Activated CD4-positive, alpha-beta T cell treated with anti-CD3 and anti-CD28 coated beads for 36 hours (primary cell): ENCODE measurements at places on chromosomes 16 and 17. TPM values are rescaled to one million over a fixed set of nuclear protein-coding genes. Genes with fewer than 3 reads are reported as not detected.
A peak's percentile ranks its signal among the peaks of the same experiment; 100 is the strongest.

MPP3 gene
- total RNA-seq, result 0.41 TPM

GRCh38 chr17:31535581-31535981 is 144.1 kb downstream of the RAB11FIP4 start:
- peaks cover 11% of the 10 kb centered on the region for H3K36me3 ChIP-seq
- no peak overlapping the region for H3K27ac ChIP-seq
- no peaks in the 10 kb centered on the region for H3K27me3 ChIP-seq
- no peak overlapping the region for H3K4me3 ChIP-seq
- DNase-seq, result peak; percentile 74

GRCh38 chr17:69192754-69193153 is 35.9 kb downstream of the ABCA10 start:
- no peak overlapping the region for H3K4me3 ChIP-seq
- H3K4me1 ChIP-seq, result no peaks in the 10 kb centered on the region
- DNase-seq, result no peak
- H3K27me3 ChIP-seq, result no peaks in the 10 kb centered on the region
- no peak overlapping the region for H3K27ac ChIP-seq

GRCh38 chr17:78258323-78259191 is 27.1 kb downstream of the TMEM235 start:
- peak overlapping the region; percentile 83 for H3K27ac ChIP-seq
- H3K36me3 ChIP-seq, result no peaks in the 10 kb centered on the region
- no peaks in the 10 kb centered on the region for H3K27me3 ChIP-seq
- DNase-seq, result peak; percentile 90
- H3K4me1 ChIP-seq, result peaks cover 60% of the 10 kb centered on the region

DNA sequence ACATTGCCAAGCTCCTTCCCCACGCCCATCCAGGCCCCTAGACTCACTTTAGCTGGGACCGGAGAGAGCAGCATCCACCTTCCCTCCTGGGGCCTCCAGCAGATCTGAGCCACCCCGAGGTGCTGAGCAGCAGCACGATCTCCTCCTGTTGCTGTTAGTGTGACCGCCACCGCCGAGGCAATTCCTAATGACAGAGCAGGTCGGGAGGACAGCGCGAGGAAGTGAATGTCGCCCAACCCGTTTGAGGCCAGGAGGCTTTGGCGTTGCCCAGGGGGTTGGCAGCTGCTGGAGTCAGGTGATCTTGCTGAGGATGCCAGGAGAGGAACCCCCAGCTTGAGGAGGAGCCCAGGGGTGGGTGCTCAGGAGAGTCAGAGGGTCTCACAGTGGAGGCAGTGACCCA is at the start of gene RNF222:
Gene RNF222, minus strand, starts transcription at position 192 of the 400 bp plus-strand sequence. CDS start 4,366 bp downstream, outside the sequence.
- DNase-seq, result no peak
- H3K4me1 ChIP-seq, result peaks cover 9% of the 10 kb centered on the region
- no peak within 1 kb of the TSS for H3K27ac ChIP-seq
- peaks cover 18% of the 10 kb centered on the region for H3K27me3 ChIP-seq
- no peak within 1 kb of the TSS for H3K4me3 ChIP-seq

- no peak overlapping the region for H3K27ac ChIP-seq
- no peaks in the 10 kb centered on the region for H3K27me3 ChIP-seq
- H3K36me3 ChIP-seq, result no peaks in the 10 kb centered on the region
- no peak overlapping the region for H3K4me3 ChIP-seq
- no peaks in the 10 kb centered on the region for H3K4me1 ChIP-seq
These were observed 58.1 kb downstream of the ZFHX3 start for GRCh38 chr16:72989579-72990551.

MYH3 gene
- 3.3 TPM for total RNA-seq

DNA sequence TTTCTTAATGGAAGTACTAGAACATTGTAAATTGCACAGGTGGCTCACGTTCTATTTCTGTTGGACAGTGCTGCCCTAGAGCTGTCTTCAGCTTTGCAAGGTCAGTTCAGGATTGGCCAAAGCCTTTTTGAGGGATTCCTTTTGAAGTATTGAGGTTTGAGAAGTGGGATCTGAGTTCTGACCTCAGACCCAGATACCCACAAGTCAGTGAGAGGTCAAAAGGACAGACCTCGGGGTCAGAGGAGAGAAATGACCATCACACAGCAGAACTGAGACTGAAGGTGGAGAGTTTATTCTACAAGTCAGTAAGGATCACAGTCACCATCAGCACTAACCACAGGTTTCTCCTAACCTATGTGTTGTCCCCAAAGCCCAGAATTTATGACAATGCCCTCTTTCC is 1.7 kb downstream of the ACSM5 start:
- no peaks in the 10 kb centered on the region for H3K36me3 ChIP-seq
- no peaks in the 10 kb centered on the region for H3K4me1 ChIP-seq
- peaks cover 9% of the 10 kb centered on the region for H3K27me3 ChIP-seq
- no peak overlapping the region for H3K4me3 ChIP-seq

DNAH17 gene
- total RNA-seq, result 0.14 TPM

VAT1L gene
- not detected for total RNA-seq

KRT17 gene
- not detected for total RNA-seq

SSTR5 gene
- not detected for total RNA-seq

KRTAP2-1 gene
- not detected for total RNA-seq

GRCh38 chr17:19755821-19756510 is 7.9 kb upstream of the ALDH3A1 start:
- H3K4me3 ChIP-seq, result no peak overlapping the region
- H3K4me1 ChIP-seq, result peaks cover 4% of the 10 kb centered on the region

GRCh38 chr17:7646457-7646856 is 4.3 kb upstream of the ATP1B2 start:
- H3K27ac ChIP-seq, result no peak overlapping the region
- peaks cover 26% of the 10 kb centered on the region for H3K27me3 ChIP-seq
- DNase-seq, result no peak
- H3K4me3 ChIP-seq, result no peak overlapping the region

DNA sequence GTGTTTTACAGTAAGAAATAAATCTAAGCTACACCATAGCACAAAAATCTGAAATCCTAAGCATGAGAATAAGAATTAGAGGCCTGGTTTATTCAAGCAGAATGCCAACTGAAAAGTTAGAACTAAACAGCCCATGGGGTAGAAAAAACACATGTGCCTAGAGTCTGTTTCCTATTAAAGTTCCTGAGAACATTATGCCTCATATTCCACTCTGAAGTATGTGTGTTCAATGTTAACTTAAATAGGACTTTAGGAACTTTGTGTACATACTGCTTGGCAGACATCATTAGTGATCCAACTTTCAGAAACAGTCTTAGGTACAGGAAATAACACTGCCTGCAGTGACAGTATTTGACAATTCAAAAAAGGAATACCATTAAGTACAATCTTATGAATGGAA is 18.2 kb downstream of the HEATR6 start:
- H3K4me1 ChIP-seq, result no peaks in the 10 kb centered on the region
- no peak for DNase-seq
- H3K27me3 ChIP-seq, result no peaks in the 10 kb centered on the region
- peaks cover 27% of the 10 kb centered on the region for H3K36me3 ChIP-seq

C16orf74 gene
- 0.25 TPM for total RNA-seq

MNT gene
- 16.0 TPM for total RNA-seq

GRCh38 chr16:74868501-74868900 is 93.9 kb upstream of the FA2H start:
- H3K4me1 ChIP-seq, result peaks cover 23% of the 10 kb centered on the region
- no peaks in the 10 kb centered on the region for H3K27me3 ChIP-seq
- H3K27ac ChIP-seq, result peak overlapping the region; percentile 52
- no peak for DNase-seq
- H3K4me3 ChIP-seq, result no peak overlapping the region

TMEM235 gene
- total RNA-seq, result not detected

DNA sequence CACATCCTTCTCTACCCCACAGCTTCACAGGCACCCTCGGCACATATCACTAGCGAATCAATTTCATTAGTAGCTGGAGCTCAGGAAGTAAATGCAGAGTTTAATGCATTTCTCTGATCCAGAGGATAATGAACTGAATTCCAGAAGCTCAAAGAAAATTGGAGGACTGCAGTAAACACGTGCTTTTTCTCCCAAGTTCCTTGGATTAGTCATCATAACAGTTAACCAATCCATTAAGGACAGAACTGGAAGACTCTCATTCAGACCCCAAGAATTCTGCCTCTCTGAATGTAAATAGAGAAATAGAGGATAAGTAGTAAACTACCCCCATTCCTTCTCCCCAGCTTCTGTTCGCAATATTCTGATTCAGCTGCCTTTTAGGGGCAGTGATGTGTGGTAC is 40.7 kb downstream of the DUSP14 start:
- no peak for DNase-seq
- H3K27me3 ChIP-seq, result no peaks in the 10 kb centered on the region
- H3K27ac ChIP-seq, result peak overlapping the region; percentile 26

GRIN2A gene
- total RNA-seq, result not detected

DNA sequence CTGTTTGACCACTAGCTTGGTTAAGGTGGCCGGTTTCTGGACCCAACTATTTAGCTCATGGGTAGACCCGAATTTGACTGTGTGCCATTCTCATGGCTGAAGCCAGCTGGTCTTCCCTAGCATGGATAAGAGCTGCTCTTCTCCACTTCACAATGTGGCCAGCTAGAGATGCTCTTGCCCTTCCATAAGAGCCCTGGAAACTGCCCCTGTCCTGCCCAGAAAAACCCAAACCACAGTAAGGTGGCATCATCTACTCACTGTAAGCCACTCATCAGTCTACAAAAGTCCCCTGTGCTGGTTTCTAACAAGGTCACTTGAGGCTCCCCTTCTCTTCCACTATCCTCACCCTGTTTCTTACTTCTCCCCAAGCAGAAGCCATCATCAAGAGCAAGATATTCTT is 165.1 kb downstream of the HS3ST2 start:
- H3K36me3 ChIP-seq, result no peaks in the 10 kb centered on the region
- no peak overlapping the region for H3K4me3 ChIP-seq
- H3K4me1 ChIP-seq, result no peaks in the 10 kb centered on the region
- no peak for DNase-seq
- no peak overlapping the region for H3K27ac ChIP-seq
- peaks cover 14% of the 10 kb centered on the region for H3K27me3 ChIP-seq

DNA sequence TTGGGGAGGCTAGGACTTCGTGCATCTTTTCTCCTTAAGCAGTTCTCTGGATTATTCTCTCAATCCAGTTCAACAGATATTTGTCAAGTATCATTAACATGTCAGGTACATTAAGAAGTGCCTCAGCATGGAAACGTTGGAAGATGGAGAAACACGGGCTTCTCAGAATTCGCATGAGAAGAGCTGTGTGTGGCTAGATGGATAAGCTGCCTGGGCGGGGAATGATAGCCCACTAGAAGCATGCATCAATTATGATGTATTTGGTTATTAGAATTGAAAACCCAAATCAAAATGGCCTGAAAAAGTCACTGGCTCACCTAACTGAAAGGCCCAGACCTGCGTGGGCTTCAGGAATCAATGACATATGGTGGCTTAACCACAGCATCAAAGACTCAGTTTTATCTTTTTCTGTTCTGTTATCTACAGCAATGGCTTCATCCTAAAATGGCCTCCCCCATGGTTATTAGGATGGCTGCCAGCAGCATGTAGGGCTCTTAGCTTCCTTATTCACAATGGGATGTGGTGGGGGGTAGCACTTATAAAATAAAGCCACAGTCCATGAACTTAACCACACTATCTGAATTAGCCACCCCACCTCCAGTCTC is 43.9 kb downstream of the MMD start:
- no peak for DNase-seq
- no peaks in the 10 kb centered on the region for H3K36me3 ChIP-seq
- no peak overlapping the region for H3K27ac ChIP-seq
- no peak overlapping the region for H3K4me3 ChIP-seq

DNA sequence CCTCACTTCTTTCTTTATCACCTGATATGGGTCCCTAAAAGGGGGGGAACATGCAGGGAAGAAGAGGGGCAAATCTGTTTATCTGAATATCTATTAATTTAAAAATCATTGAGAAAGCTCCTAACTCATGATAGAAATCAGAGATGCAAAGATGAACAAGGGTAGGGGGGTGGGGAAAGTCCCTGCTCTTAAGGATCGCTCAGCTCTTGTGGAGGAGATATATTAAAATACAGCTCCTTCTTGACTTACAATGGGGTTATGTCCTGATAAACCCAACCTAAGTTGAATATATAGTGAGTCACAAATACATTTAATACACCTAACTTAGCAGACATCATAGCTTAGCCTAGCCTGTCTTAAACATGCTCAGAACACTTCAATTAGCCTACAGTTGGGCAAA is 237.5 kb downstream of the MAF start:
- no peak overlapping the region for H3K27ac ChIP-seq
- H3K27me3 ChIP-seq, result peaks cover 7% of the 10 kb centered on the region
- H3K36me3 ChIP-seq, result no peaks in the 10 kb centered on the region
- no peak overlapping the region for H3K4me3 ChIP-seq
- peaks cover 16% of the 10 kb centered on the region for H3K4me1 ChIP-seq

OR3A3 gene
- total RNA-seq, result not detected

KIAA0753 gene
- total RNA-seq, result 24.9 TPM

- H3K4me1 ChIP-seq, result no peaks in the 10 kb centered on the region
- no peaks in the 10 kb centered on the region for H3K27me3 ChIP-seq
- no peak overlapping the region for H3K27ac ChIP-seq
- H3K36me3 ChIP-seq, result no peaks in the 10 kb centered on the region
- DNase-seq, result no peak
- H3K4me3 ChIP-seq, result no peak overlapping the region
These were observed 26.1 kb downstream of the RCVRN start for GRCh38 chr17:9878786-9879525.

GRCh38 chr17:78556812-78557211 is 20.4 kb downstream of the DNAH17 start:
- no peak overlapping the region for H3K4me3 ChIP-seq
- no peaks in the 10 kb centered on the region for H3K4me1 ChIP-seq
- no peak overlapping the region for H3K27ac ChIP-seq
- no peak for DNase-seq

GRCh38 chr16:58418601-58419000 is 26.3 kb downstream of the GINS3 start:
- no peak overlapping the region for H3K27ac ChIP-seq
- H3K4me1 ChIP-seq, result no peaks in the 10 kb centered on the region
- H3K27me3 ChIP-seq, result peaks cover 9% of the 10 kb centered on the region
- no peak overlapping the region for H3K4me3 ChIP-seq

DNA sequence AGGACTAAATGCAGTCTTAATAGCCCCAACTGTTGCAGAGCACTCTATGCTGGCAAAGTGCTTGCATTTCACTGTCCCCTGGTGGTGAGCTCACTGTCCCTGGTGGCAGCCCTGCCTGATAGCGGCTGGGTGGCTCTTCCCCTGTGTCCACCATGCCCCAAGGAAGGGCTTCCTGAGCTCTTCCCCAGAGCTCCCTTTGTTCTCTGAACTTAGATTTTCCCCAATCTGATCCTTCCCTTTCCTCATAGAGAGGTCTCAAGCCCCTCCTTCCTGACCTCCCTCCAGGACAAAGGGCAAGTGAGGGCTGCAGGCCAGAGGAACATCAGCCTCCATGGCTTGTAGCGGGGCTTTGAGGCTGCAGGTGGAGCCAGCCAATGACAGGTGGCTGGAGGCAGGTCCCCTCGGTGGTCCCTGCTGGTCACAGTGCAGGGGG is 17.0 kb downstream of the BEAN1 start:
- H3K36me3 ChIP-seq, result no peaks in the 10 kb centered on the region
- DNase-seq, result no peak
- peaks cover 11% of the 10 kb centered on the region for H3K27me3 ChIP-seq
- H3K27ac ChIP-seq, result no peak overlapping the region
- no peak overlapping the region for H3K4me3 ChIP-seq

GRCh38 chr16:592518-593306 is 2.8 kb downstream of the RAB40C start:
- no peaks in the 10 kb centered on the region for H3K27me3 ChIP-seq
- no peak for DNase-seq
- no peak overlapping the region for H3K27ac ChIP-seq
- H3K4me3 ChIP-seq, result no peak overlapping the region
- peaks cover 13% of the 10 kb centered on the region for H3K36me3 ChIP-seq
